ENCODE measurements at places on chromosomes 16 and 17.

DNA sequence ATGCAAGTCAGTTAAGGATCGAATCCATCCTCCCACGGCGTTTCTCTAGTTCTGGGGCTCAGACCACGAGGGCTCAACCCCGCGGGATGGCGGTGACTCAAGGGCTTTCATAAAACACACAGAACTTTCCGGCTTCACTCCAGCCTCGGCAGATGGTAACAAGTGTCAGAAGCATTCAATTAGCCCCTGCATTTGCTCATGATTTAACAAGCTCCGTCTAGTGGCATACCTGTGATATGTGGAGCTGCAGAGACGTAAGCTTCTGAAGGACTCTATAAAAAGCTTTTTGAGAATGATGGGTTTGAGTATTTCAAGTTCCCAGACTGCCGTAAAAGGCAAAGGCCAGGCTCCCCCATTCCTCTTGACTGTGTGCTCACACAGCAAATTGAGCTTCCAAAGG is 91.3 kb upstream of the SEC14L1 start:
- DNase-seq: no peak

DNA sequence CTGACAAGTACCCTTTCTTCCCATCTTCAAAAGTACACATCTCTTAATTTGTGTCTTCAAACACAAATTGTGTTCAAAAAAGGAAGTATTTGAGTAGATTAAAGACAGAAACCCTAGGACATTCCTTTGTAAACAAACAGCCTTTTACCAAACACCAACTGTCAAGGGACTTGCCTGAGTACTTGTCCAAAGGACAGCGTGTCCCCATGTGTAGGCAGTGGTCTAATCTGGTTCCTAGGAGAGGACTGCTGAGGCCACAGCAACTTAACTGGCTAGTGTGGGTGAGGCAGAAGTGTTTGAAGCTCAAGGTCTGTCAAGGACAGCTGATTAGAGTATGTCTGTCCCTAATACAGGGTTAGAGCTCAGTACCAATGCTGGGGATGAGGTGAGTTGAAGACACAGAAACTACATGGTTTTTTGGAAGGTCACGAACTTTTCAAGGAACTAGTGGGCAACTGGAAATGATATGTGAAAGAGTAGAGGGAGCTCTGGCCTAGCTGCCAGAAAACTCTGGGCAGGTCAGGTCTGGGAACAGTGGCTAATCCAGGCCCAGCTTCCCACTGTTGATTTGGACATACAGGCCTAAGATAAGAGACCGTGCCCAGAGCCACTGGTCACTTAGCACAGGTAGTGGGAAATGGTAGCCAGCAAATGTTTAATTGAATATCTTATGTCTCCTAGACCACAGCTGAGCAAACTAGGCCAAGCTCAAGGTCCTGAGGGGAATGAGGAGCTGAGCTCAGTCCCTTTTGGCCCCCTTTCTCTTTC is 10.1 kb downstream of the HMOX2 start:
- DNase-seq: no peak

GRCh38 chr16:54110016-54110981 is 176.3 kb downstream of the IRX3 start:
- no peak for DNase-seq

- no peak for DNase-seq
Observed at GRCh38 chr16:75044800-75045361, 46.1 kb downstream of the ZNRF1 start.

DNA sequence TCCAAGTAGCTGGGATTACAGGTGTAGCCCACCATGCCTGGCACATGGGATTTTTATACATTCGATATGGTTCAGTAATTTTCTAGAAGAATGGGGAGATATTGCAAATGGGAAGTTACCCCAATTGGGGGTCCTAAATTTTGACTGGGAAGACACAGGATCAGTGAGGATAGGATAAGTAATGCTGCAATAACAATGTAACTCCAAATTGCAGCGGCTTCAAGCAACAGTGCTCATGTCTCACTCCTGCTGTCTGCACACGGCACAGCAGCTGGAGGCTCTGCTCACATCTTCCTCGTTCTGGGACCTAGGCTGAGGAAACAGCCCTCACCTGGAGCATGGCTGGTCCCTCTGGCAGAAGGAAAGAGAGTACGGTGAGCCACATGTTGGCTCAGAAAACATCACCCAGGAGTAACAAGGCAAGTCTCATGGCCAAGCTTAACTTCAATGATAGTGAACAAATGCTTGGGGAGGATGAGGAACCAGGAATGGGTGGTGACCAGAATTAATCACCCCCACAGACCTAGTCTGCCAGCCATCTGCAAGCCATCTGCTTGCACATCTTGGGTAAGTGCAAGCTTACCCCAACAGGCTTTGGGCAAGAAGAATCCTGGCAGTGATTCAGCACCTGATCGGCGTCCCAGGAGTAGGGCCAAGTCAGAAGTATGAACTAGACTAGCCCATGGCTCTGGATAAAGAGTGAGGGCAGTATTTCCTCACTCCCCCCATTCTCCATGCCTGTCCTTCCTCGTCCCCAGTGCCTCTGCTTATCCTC is 229.2 kb downstream of the COPRS start:
- no peak for DNase-seq

DNA sequence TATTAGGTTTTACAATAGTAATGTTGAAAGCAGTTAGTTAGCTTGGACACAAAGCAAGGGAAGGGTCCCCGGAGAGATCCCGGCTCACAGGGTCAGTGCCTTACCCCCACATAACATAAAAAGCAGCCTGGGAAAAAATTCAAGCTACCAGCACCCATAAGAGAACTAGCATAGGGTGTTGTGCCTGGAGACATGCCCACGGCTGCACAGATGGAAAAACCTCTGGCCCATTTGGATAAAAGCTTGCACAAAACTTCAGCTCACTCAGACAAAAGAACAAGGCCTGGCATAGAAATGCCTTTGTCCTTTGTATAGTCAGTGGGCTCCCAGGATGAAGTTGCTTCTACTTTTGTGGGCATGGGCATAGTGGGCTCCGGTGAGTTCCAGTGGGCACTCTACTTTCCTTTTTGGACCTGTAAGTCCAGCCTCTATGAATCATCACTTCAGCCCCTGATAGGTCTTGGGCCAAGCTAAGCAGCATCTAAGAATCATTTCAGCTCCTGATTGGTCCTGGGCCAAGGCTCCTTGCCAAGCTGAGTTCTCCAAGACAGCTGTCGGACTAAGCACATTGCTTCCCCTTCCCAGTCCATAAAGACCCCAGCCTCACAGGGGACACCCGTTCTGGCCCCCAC is 1.3 kb upstream of the RDM1 start:
- DNase-seq: no peak

DNA sequence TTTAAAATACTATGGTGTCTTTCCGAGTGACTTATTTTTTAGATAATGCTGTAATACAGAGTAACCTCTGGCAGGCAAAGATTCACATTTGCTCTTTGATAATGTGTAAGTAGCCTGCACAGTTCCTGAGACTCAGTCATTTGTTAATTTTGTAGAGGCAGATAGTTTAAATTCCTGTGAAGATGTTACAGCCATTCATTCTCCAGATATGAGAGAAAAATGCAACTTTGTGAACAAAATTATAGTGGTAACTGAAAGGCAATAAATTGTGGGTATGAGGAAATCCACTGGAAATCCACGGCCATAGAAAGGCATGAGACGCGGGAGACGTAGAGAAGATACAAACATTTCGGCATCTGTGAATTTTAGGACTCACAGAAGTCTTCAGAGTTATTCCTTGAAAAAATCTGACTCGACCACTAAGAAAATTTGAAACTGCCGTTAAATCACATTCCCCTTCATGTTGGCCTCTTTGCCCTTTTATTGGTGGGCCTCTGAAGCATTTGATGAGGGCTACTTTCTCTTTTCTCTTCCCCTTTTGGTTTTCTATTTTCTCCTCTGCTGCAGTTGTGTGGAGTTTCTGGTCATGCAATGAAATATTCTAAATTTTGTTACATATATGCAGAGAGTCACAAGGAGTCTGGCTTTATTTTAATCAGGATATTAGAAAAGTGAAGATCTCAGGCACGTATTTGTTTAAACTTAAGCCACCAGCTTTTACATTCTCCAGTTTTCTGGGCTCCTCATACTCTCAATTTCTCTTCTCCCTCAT is 18.8 kb downstream of the HS3ST3A1 start:
- no peak for DNase-seq

GRCh38 chr17:28982131-28982793 is 23.6 kb downstream of the SEZ6 start:
- DNase-seq: no peak

GRCh38 chr17:19357351-19357750 is 5.2 kb downstream of the B9D1 start:
- DNase-seq: no peak

DNA sequence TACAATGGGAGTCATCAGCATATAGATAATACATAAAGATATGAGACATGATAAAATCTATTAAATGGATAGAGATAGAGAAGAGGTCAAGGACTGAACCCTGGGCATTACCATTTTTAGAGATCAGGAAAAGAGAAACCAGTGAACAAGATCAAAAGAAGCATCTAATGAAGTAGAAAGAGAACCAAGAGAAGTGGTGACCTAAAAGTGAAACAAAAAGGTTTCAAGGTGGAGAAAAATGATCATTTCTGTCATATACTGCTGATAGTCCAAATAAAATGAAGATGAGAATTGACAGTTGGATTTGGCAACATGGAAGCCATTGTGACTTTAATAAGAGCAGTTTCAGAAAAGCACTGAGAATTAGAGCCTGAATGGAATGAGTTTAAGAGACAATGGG is 165.1 kb downstream of the PPM1E start:
- no peak for DNase-seq

DNA sequence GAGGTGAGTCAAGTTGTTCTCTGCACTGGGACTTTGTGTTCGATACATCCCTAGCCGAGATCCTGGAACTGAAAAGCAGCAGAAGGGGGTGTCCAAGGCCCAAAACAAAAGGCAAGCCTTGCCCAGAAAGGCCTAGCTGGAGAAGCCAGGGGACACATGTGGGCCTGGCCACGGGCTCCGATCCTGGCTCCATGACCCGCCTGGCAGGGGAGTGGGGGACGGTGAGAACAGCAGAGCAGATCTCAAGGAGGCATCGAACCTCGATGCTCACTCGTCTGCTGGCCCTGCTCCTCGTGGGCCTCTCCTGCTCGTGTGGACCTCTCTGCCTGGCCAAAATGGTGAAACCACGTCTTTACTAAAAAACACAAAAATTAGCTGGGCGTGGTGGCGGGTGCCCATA is 8.9 kb downstream of the CCNF start:
- no peak for DNase-seq

- DNase-seq: no peak
Observed at GRCh38 chr17:72572604-72573491, 452.0 kb downstream of the SOX9 start.

- DNase-seq: no peak
Observed at GRCh38 chr17:61054436-61054835, 345.2 kb upstream of the TBX2 start.

DNA sequence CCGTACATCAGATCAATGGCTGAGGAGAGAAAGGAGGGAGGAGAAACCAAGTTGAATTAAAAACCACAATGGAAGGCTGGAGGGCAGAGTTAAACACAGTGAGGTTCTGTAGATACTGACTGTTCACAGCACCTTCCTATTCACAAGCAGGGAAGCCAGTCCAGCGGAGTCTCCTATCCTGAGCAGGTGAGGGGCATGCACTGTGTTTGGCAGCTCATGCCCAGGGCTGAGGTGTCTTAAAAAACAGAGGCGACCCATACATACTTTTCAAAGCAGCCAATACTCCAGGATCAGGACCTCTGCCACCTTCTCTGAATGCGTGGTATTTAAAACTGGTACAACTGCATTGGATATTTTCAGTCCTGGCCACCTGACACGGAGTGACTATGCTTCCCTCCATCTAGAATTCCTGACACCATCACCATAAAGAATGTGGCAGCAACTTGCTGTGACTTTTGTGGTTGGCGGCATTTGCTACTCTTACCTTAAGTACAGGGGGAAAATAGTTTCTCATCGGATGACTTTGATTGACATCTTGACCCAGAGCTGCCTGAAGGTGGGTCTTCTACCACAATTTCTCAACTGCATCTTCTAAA is 21.5 kb downstream of the USP22 start:
- DNase-seq: no peak

DNA sequence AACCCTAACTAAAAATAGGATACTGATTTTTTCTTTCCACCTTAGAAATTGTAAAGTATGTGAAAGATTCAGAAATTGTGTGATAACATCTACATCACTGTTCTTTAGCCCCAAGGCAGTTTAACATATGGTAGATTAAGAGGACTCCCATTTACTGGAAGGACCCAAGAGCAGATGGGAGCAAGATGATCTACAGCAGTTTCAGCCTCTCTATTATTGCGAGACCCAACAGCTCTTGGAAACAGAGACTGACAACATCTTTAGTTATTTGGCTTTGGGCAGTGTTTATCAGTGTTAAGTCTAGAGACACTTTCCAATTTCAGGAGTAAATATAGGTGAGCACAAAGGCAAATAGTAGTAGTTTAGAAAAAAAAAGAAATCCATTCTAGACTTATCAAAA is 124.9 kb upstream of the CORO6 start:
- no peak for DNase-seq

DNA sequence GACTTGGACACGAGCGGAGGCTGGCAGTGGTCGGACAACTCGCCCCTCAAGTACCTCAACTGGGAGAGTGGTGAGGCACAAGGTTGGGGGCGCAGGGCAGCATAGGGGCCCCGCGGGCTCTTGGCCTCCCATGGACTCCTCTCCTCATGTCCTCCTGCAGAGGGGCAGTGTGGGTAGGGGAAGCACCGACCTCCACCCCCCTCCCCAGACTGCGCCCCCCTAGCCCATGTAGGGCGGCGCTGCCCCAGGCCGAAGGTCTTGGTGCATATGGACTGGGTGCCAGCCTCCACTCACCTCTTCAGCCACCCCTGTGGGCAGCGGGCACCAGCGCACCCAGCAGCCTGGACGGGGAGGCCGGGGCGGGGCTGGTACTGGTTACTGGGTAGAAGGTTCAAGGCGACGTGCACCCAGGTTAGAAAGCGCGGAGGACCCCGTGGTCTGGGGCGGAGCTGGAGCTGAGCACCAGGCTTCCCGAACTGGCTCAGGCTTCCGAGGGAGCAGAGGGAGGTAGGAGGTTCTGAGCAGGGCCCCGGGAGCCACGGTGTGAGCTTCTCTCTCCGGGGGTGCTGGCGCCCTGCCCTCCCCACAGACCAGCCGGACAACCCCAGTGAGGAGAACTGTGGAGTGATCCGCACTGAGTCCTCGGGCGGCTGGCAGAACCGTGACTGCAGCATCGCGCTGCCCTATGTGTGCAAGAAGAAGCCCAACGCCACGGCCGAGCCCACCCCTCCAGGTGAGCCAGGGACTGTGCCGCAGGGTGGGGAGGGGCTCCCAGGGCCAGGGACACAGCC is 39.5 kb downstream of the MRC2 start:
- DNase-seq: no peak

DNA sequence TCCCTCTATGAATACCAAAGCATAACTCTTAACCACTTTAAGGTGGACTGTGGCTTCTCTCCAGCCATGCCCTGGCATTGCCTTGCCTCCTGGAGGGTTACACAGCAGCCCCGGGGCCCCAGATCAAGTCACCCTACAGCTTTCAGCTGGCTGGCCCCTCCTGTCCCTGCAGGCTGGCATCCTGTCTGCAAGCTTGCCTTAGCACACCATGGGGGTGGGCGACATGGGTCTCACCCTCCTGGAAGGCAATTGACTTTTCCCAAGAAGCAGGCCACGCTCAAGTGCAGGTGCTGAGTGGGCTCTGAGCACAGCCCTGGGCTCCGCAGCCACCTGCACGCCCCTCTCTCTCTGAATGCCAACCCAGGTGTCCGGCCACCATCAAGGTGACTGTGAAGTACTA is 25.8 kb upstream of the AKTIP start:
- DNase-seq: no peak

GRCh38 chr16:86079255-86079885 is 180.4 kb downstream of the IRF8 start:
- no peak for DNase-seq

Measured in omental fat pad (tissue), 4 donors.